ENCODE measurements at places on chromosomes 2 and 18.

GRCh38 chr2:228581731-228582130 lies 400.2 kb upstream of the SPHKAP start:
- DNase-seq = no peak

GRCh38 chr18:74914052-74914591 lies 294.8 kb downstream of the PTGR3 start:
- no peak for DNase-seq

GRCh38 chr18:39854291-39854690 lies 2100.7 kb upstream of the PIK3C3 start:
- DNase-seq = no peak

- DNase-seq = peak; percentile 31
These were observed 1.2 kb downstream of the ANTXR1 start for GRCh38 chr2:69013840-69014821.

DNA sequence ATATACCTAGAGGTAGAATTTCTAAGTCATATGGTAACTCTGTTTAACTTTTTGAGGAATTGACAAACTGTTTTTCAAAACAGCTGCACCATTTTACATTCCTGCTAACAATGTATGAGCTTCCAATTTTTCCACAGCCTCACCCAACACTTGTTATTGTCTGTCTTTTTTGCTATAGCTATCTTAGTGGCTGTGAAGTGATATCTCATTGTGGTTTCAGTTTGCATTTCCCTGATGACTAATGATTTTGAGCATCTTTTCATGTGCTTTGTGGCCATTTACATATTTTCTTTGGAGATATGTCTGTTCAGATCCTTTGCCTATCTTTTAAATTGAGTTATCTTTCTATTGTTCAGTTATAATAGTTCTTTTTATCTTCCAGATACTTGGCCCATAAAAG lies 273.8 kb downstream of the AGPS start:
- DNase-seq = no peak

DNA sequence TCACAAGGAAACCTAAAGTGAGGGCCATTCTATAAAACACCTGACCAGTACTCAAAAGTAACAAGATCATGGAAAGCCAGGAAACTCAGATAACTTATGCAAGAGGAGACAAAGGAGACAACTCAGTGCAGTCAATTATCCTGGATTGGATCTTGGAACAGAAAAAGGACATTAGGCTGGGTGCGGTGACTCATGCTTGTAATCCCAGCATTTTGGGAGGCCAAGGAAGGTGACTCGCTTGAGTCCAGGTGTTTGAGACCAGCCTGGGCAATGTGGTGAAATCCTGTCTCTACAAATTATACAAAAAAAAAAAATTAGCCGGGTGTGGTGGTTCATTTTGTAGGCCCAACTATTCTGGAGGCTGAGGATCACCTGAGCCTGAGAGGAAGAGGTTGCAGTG lies 424.5 kb upstream of the SPRED2 start:
- no peak for DNase-seq
